Activated gamma-delta T cell treated with Interleukin-2 at 50 U/mL for 16 hours (primary cell): ENCODE measurements at places on chromosomes 6 and 20.

DNA sequence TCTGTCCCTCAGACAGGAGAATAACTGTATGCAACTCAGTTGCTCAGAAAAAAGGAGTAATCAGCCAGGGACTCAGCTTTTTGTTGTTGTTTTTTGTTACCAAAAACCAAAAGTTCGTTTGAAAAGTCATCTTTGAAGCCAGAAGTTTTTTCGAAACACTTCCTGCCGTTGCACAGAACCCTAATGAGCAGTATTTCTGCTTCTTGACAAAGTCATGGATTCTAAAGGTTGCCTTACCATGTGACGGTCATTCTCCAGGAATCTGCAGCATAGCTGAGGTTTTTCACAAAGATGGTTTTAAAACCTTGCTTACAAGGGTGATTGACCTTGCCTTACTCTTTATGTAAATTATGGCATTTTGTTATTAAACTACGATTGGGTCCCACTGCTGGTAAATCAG is 1.9 kb downstream of the RAB32 start:
- no peak for DNase-seq

- DNase-seq: no peak
Measured at GRCh38 chr6:4599924-4600323, 176.3 kb upstream of the CDYL start.

GRCh38 chr6:138572167-138572875 is 73.0 kb upstream of the NHSL1 start:
- DNase-seq: no peak

DNA sequence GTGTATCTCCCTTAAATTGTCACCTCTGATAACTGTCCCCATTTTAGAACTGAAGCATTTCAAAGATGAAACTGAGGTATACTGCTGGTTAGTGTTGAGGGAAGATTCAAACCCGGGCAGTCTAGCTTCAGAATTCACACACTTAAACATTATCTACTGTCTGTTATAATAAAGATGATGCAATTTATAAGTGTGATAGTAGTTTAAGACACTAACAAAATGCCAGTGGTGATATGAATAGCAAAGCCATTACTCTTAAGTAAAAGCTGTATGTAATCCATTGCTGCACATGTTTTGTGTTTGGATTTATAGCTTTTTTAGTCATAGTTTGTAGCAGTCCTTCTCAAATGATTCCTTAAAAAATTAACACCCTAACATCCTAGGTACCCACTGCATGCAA is 19.8 kb downstream of the USP45 start:
- no peak for DNase-seq

DNA sequence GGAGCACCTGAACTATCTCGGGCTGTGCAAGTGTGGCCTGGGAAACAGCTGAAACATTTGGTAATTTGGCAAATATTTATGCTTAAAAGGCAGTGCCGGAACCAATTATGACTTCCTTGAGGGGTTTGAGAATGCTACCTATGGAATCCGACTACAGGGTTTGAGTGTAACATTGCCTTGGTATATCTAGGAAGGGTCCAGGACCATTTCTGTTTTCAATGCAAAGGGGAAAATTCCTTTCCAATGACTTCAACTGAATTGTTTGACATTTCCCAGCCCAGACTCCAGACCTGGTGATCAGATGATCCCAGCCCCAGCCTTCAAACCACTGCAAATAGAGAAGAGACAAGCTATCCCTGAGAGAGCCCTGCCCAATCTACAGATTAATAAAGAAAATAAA is 4.6 kb upstream of the PPP1R3G start:
- DNase-seq: no peak

- no peak for DNase-seq
Measured at GRCh38 chr6:146957181-146958093, 246.8 kb upstream of the STXBP5 start.
